ENCODE measurements at places on chromosomes 16 and 17.
A peak's percentile ranks its signal among the peaks of the same experiment; 100 is the strongest.

- DNase-seq, result no peak
Measured at GRCh38 chr17:76881408-76881807, 13.2 kb downstream of the MGAT5B start.

GRCh38 chr16:11677451-11677951 lies 9.2 kb downstream of the SNN start:
- no peak for DNase-seq

DNA sequence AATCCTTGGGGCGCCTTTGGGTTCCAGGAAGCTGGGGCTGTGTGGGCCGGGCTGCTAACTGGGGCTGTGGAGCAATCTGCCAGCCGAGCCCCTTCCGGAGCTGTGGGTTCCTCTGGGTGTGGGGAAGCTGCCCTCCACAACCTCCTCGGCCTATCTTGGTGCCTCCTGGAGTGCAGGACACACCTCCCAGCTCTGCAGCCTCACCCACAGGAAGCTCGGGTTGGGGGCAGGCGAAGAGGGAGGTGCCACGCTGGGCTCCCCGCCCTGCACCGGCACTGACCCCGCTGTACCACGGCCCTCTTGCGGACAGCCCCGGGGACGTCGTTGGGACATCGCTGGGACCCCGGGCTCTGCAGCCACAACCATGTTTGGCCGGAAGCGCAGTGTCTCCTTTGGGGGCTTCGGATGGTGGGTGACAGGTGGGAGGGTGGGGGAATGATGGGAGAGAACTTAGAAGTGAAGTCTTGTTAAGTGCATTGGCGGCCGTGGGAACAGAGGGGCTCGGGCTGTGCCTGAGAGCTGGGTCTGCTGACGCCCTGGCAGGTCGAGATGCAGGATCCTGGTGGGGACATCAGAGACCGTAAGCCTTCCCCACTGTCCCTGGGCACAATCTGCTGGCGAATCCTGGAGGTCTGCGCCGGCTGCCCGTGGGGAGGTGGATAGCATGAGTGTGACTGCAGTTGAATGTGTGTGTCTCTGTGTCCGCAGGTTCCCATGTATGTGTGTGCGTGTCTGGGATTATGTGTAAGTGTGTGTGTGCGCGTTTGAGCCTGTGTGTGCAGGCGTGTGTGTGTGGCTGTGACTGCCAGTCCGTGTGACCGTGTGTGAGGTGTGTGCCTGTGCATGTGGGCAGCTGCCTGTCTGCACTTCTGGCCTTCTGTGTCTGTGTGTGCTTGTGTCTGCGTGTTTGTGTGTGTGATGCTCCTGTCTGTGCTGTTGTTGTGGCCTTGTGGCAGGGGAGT lies at the start of gene RAP1GAP2:
TSS of gene RAP1GAP2 (plus strand) at position 275 of the 962 bp plus-strand sequence. CDS start at position 365, 90 bp downstream.
- peak; percentile 85 for DNase-seq

DNA sequence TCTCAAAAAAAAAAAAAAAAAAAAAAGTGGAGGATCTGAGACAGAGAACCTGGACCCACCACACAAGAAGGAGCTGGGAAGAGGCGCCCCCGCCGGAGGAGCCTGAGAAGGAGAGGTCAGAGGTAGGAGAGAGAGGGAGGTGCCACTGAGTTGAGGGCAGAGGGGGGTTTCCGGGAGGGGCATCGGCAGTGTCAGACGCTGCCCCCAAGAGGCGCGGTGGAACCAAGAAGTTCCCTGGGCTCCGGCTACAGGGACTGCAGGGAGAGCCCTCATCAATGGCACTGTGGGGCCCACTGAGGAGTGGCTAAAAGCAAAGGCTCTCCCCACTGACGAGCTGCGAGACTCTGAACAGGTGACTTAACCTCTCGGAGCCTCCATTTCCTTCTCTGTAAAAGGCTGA lies 4.2 kb downstream of the CCDC42 start:
- DNase-seq, result peak; percentile 45

- no peak for DNase-seq
Measured at GRCh38 chr16:26583803-26584202, 482.9 kb upstream of the C16orf82 start.

DNA sequence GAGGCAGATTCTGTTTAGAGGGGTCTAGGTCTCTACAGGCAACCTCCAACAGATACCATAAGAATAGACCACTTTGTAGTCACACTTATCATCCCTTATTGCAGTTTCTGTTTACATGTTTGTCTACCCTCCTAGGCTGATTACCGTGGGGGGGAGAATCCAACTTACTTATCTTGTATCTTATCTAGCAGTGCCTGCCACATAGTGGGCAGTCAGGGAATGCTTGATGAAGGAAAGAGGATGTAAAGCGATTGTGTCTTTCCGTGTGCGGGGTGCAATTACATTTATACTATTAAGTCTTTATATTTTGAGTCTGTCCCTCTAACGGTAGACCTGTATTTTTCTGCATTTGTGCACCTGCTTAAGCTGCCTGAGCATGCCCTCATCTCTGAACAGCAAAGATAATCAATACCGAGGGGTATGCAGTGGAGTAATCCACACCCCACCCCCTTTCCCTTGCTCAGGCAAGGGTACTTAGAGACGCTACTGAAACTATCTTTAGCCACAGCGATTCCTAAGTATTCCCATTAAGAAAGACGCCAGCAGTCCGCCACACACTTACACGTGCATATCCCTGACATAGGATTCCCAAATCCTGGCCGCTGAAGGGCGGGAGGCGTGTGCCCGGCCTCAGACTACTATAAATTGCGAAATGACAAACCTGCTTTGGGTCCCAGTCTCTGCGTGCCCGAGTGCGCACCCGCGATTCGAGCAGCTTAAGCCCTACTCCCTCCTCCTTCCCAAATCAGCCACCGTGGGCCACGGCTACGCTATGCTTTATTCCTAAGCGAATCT lies 635 bp upstream of the AATF start:
- no peak for DNase-seq

- DNase-seq, result no peak
Measured at GRCh38 chr16:340370-341091, 12.0 kb downstream of the AXIN1 start.

DNA sequence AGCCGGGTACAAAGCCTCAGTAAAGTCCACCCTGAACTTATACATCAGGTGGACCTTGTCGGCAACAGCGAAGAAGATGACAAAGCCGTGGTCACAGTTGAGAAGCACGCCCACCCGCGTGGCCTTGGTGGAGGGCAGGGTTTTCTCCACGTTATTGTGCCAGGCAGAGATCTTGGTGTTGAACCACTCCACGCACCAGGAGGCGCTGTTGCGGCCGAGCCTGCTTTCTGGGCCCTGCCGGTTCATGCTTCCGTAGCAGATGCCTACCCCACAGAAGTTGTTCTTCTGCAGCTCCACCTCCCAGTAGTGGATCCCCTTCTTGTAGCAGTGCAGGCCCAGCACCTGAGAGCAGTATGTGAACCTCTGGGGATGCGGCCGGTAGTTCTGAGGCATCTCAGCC lies 22.1 kb downstream of the TRIM25 start:
- DNase-seq, result peak; percentile 44

- DNase-seq, result peak; percentile 61
Measured at GRCh38 chr16:89289428-89290395, 72.2 kb downstream of the ZNF778 start.

- no peak for DNase-seq
Measured at GRCh38 chr17:20791626-20792025, 212.1 kb downstream of the CDRT15L2 start.

DNA sequence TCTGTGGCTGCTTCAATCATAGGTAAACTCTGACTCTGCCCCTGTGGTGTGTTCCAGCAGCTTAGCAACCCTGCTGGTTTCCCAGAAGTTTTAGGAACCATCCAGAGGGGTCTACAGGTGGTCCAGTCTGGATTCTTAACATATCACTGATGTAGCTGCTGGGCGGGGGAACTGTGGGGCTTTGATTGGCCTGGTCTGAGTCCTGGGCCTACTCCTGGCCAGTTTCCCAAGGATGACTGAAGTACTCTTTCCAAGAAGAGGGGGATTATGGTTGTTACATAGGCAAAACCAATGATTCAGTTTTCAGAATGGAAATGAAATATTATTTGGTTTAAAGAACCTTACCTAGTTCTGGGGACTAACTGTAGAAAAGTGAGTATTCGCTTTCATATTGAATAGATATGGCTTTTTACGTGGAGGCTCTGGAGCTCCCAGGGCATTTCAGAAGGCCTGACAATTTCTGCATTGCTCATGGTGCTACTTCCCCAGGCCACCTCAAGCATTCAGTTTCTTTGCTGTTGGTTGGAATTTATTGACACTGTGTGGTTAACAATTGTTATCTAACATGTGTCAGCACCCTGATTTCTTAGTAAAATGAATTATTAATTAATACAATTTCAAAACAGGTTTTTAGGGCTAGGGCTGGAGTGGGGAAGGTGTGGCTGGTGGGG lies 38.4 kb downstream of the EPN2 start:
- DNase-seq, result no peak

- no peak for DNase-seq
Measured at GRCh38 chr16:19909750-19910322, 25.2 kb upstream of the GPRC5B start.

GRCh38 chr17:10178506-10178991 lies 19.9 kb downstream of the GAS7 start:
- DNase-seq, result no peak

GRCh38 chr16:75019007-75019406 lies 20.2 kb downstream of the ZNRF1 start:
- DNase-seq, result no peak

- DNase-seq, result no peak
Measured at GRCh38 chr17:79628861-79629547, 18.2 kb upstream of the RBFOX3 start.

GRCh38 chr16:51509336-51509735 lies 358.3 kb upstream of the SALL1 start:
- DNase-seq, result no peak

- DNase-seq, result no peak
Measured at GRCh38 chr16:86122681-86123342, 223.8 kb downstream of the IRF8 start.

GRCh38 chr17:62614142-62614541 lies 13.3 kb upstream of the MRC2 start:
- no peak for DNase-seq

DNA sequence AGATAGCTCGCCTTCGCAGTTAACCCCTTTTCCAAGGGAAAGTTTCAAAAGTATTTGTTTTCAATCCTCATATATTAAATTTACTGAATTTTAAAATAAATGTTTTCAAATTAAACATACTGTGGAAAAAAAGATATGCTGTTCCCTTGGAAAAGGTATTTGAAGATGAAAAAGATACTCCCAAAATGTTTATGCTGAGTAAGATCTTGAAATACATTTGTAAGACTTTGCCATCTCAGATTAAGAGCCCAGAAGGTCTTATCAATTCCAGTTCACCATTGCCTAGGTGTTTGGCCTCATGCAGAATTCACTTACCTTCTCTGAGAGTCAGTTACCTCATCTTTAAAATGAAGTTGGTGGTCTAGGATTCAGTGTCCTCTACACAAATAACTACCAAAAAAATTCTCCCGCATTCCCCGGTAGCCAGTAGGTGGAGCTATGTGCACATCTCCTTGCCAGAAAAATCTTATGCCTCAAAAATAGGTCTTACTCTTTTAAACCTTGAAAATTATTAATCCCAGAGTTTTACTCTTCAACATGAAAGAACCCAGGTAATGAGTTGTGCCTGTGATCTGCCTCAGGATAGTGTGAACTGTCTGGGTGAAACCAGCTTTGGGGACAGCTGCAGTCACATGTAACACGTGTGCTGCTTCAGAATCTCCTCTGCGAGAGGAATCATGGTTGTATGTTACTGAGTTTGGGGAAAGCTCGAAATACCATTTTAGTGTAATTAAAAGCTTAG lies 178.3 kb downstream of the MRTFB start:
- peak; percentile 48 for DNase-seq
